Dermis microvascular lymphatic vessel endothelial cell (primary cell): ENCODE measurements at places on chromosomes 6 and 20. TPM values are rescaled to one million over a fixed set of nuclear protein-coding genes. Genes with fewer than 3 reads are reported as not detected.
A peak's percentile ranks its signal among the peaks of the same experiment; 100 is the strongest.

DNA sequence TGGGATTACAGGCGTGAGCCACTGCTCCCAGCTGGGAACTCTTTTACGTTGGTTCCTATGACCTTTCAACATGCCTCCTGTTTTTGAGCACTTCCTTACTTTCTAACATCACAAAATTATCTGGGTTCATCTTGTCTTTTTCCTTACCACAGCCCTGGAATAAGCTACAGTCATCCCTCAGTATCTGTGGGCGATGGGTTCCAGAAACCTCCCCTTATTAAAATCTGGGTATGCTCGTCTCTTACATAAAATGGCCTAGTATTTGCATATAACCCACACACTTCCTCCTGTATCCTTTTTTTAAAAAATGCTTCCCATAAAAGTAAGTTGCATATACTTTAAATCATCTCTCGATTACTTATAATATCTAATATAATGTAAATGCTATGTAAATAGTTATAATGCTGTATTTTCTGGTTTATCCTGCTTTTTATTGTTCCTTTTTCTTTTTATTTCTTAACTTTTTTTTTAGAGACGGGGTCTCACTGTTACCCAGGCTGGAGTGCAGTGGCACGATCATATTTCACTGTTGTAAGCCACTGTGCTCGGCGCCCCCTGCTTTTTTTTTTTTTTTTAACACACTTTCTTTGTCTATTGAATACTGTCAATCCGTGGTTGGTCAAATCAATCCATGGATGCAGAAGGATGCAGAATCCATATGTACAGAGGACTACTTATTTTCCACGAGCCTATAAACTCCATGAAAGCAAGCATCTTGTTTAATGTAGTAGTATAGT, 9.2 kb downstream of the RPF2 start:
- DNase-seq = no peak

DNA sequence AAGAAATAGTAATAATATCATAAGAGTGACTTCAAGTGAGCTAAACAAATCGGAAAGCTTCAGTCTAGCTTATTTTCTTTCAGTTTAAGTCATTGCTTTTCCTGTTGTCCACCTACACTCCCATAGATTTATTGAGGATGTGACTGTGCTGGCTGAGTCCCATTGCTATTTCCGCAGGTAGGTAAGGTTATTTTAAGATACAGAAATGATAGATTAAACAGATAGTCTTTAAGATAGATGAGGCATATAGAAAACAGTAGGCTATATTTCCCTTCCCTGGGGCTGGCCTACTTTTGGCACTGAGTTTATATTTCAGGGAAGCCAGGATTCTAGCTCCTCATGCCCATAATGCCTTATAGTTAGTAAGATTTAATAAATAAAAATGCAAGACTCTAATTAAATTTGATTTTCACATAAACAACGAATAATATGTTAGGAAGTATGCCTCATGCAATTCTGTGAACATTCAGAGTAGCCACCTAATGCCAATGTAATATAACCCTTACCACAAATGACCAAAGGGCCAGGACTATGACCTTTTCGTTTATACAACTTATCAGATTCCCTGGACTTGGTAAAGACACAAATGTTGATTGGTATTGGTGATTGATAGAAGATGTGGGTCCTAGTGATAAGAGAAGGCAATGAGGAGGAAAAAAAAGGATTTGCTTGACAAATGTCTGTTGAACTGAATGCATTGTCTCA, 1079.3 kb downstream of the EPHA7 start:
- DNase-seq = peak; percentile 79

Gene PI16
- 0.13 TPM in 1 of 2 replicates, not detected in the other for total RNA-seq

- DNase-seq = no peak
Measured at GRCh38 chr6:43798688-43799444, 28.9 kb downstream of the VEGFA start.

Gene EYS
- 0.13 TPM in 1 of 2 replicates, not detected in the other for total RNA-seq

DNA sequence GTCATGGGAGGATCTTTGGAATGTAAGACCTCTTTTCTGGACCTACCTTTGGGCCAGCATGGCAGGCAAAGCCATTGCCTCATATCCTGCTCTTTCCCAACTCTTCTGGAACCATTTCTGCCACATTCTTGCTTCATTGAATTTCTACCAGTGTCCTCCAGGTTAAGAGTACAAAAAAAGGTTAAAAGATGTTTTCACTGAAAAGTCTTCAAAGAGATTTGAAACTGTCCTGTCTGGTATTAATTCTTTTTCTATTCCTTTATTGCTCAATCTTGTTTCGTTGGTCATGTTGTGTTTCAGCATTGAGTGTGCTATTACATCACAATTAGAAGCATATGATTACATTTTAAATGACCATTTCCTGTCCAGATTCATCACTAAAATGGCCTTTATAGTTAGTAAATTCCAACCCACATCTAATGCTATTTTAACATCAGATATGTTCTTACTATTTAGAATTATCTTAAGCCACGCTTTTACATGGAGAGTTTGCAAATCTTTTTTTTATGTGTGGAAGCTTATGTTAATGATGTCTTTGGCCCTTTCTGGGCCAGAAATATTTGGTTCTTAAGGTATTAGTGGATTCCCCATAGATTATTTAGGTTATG, 450.9 kb downstream of the GJA1 start:
- no peak for DNase-seq

Gene TNF
- total RNA-seq = not detected in 2 replicates

DNA sequence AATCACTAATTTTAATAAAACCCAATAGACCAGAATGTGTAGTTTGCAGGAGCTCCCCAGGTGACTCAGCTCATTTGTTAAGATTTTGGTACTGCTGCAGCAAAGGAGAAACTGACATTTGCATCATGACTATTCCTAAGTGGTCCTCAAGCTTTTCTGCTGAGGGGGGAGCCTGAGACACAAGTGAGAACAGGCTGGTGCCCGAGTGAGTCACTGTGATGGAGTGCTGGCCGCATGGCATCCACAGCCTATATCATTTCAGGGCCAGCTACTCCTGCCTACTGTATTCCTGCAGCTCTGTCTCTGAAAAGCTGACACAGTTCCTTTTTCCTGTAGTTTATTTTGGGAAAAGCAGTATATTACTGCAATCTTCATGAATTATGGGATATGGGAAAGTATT, 113.7 kb upstream of the ENPP5 start:
- DNase-seq = no peak

GRCh38 chr6:70118670-70119069, 184.2 kb downstream of the COL9A1 start:
- DNase-seq = no peak

DNA sequence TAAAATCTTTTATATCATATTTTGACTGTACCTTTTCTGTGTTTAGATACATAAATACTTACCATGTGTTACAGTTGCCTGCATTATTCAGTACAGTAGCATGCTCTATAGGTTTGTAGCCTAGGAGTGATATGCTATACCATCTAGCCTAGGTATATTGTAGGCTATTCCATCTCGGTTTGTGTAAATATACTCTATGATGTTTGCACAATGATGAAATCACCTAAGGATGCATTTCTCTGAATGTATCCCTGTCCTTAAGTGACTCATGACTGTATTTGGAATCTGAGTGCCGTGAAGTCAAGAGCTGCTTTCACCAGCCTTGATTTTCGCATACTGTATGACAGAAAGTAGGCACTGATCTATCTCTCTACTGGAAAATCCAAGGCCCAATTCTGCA, 129.9 kb downstream of the UTRN start:
- DNase-seq = no peak

- DNase-seq = no peak
Measured at GRCh38 chr6:169949511-169950097, 198.2 kb downstream of the ERMARD start.

Gene PNPLA1
- not detected in 2 replicates for total RNA-seq

- no peak for DNase-seq
Measured at GRCh38 chr20:19249106-19249879, 36.9 kb downstream of the SLC24A3 start.

GRCh38 chr6:158058171-158058651, 76.5 kb downstream of the SYNJ2 start:
- DNase-seq = no peak

DNA sequence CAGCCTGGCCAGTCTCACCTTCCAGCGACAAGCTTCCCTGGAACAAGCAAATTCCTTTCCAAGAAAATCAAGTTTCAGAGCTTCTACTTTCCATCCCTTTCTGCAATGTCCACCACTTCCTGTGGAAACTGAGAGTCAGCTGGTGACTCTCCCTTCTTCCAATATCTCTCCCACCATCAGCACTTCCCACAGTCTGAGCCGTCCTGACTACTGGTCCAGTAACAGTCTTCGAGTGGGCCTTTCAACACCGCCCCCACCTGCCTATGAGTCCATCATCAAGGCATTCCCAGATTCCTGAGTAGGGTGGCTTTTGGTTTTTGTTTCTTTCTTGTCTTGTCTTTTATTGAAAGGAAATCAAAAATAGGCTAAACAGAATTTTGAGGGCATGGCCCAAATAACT, 24.3 kb downstream of the MYCT1 start:
- no peak for DNase-seq

Gene PRND
- total RNA-seq = 1.6 and 1.9 TPM in 2 replicates

DNA sequence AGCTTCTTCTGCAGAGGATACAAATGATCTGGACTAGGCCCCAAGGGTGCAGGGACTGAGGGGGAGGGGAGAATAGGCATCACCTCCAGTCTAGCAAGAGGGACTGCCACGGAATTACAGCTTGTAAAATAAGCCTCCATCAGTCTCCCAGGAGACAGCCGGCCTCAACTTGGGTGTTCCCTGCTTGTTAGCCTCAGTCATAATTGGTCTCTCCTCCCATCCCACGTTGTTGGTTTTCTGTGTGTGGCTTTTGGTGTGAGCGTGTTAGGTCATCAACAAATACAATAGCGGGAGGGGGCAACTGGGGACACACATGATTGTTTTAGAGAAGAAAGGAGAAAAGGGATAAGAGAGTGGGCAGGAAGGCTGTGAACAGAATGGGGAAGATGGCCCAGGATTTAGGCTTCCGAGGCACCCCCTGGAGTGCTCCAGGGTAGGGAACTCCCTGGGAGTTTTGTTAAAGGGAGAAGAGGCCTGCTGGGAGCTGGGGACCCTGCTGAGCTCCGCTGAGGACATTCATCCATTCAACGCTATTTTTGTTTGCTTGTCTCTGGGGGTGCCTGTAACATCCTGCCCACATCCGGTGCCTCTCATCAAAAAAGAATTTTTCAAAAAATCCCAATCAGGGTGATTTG, 9.2 kb downstream of the FOXA2 start:
- no peak for DNase-seq

Gene NKAIN4
- not detected in 2 replicates for total RNA-seq

DNA sequence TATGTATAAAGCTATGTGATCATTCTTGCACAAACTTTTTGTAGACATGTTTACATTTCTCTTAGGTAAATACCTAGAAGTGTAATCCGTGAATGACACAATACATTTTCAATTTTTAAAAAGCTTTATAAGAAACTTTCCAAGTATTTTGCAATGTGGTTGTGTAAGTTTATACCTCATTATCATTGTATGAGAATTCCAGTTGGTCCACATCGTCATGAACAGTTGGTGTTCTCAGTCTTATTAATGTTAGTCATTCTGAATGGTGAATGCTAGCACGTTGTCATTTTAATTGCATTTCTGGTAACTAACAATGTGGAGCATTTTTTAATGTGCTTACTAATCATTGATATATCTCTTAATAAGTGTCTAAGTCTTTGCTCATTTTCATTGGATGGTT, 116.5 kb upstream of the F13A1 start:
- DNase-seq = no peak

DNA sequence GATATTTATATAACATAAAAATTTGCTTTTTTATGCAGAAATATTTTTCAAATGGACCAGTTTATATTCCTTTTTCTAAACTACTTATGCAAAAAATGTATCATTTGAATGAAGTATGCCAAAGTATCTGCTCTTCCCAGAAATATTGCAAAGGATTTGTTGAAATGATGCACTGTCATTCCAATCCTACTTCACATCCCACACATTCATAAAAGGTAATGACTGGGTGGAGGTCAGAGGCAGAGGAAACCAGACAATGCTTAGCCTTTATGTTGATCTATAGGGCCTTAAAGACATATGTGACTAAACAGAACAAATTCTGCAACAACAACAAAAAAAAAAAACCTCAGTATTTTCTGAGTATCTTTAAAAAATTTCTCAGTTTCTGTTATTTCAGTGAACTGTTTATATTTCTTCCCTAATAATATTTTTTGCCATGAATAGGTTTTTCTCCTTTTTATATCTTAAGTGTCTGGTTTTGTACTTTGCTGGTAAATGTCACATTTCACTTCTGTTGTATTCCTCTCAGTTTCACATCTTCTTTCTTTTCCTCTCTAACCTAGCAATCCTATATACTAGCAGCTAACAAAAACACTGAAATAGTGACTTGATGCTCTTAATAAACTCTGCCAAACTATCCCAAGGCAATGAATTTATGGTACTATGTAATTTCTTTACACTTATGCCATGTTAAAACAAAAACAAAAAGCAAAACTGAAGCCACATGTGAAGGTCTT, 374.1 kb downstream of the BCKDHB start:
- DNase-seq = no peak

- DNase-seq = peak; percentile 80
Measured at GRCh38 chr6:128696691-128697689, 176.6 kb upstream of the PTPRK start.

DNA sequence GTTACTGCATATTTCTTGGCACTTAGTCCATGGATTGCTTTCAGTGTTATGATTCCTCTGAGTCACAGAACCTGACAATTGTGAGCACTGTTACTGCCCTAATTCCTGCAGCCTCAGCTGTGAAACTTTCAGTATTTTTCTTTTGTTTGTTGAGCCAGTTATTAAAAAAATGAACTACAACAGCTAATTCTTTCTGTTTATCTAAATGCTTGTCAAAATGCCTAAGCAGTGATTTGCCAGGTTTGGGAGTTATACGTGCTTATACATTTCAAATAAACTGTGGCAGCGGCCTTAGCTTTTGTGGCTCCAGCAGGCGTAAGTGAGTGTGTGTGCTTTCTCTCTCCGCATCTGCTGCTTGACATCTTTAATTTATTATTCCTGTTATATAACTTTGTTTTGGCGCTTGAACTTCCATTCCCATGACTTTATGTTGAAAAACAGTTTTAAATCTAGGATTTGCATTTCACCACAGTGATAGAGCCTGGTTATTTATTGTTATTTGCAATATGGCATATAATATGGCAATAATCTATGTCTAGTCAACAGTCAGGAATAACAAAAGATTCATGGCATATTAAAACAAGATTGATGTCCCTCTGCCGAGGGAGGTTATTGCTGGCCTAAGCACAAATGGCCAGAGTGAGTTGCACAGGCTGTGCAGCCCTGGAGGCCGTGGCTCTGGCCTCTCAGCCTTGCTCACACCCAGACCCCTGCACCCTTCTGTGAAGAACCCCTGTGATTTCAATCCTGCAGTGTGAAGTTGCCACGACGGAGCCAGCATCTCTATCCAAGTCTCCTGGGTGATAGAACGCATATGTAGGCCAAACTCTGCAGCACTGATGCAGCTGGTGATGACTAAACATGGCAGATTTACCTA, 303.4 kb downstream of the THBS2 start:
- DNase-seq = no peak

DNA sequence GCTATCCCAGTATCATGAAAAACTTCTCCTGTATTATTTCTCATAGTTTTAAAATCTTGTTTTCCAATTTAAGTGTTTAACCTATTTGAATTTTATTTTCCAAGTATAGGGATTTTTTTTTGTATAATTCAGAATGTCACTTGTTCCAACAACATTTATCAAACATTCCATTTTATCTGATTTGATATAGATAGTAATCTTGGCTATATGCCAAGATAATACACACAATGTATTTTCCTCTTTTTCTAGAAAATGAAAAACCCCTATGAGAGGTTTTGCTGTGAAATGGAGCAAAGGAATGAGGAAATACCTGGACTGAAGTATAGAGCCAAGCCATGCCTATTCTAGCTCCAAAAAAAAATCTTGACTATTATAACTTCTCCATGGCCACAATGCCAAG, 628.9 kb downstream of the HTR1B start:
- no peak for DNase-seq

Gene OR2H2
- not detected in 2 replicates for total RNA-seq

Gene DNAH8
- total RNA-seq = not detected in 2 replicates

- DNase-seq = no peak
Measured at GRCh38 chr6:40348591-40348990, 238.6 kb downstream of the LRFN2 start.
